ENCODE measurements at places on chromosomes 12 and 14.
A peak's percentile ranks its signal among the peaks of the same experiment; 100 is the strongest.

DNA sequence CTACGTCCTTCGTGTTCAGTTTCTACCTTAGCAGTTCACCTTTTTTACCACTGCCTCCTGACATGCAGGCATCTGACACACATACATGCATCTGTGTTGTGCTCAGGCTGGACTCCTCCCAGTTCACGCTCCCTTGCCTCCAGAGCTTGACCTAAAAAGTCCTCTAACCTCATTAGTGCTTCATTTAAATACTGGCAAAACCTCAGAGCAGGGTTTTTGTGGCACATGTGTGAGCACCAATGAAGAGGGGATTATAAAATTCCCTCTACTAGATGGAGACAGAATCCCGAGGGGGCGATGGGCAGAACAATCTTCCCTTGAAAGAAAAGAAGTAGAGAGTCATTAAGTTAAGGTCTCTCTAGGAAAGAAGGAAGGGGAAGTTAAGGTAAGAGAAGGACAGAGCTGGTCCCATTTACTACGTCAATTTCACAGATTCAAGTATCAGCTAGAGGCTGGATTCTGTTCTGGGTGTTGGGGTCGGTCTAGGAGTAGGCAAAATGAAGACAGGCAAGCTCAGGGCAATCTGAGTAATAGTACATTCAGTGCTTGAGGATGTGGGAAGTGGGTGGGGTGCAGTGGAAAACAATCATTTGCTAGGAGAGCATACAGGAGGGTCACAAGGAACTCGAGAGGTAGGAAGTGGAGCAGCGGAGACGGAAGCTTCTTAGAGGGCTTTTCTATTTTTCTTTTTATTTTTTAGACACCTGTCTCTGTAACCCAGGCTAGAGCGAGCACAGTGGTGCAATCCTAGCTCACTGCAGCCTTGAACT, 7.5 kb downstream of the HAL start:
- DNase-seq: no peak

DNA sequence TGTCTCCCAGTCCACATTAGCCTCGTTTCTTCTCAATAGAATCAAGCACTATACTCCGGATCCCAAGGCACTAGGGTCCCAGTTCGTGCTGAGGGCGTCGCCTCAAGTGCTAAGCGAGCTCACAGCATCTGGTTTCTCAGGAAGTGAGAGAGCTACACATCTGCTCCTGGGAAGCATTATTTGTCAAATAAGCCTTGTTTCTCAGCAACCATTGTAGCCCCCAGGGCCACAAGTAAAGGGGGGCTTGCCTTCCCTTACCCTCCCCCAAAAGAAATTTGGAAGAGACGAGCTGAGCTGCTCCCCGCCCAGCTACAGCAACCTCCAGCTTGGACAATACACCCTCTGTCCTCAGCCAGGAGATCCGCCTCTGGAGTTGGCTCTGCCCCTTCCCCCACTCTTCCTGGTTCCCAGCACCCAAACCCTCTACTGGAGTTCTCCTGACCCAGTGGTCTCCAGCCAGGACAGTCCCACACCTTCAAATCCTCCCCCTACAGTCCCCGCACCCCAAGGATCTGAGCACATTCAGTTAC, 5.7 kb upstream of the TNS2 start:
- no peak for DNase-seq

GRCh38 chr14:70804556-70805162, 4.7 kb downstream of the MAP3K9 start:
- DNase-seq: no peak

DNA sequence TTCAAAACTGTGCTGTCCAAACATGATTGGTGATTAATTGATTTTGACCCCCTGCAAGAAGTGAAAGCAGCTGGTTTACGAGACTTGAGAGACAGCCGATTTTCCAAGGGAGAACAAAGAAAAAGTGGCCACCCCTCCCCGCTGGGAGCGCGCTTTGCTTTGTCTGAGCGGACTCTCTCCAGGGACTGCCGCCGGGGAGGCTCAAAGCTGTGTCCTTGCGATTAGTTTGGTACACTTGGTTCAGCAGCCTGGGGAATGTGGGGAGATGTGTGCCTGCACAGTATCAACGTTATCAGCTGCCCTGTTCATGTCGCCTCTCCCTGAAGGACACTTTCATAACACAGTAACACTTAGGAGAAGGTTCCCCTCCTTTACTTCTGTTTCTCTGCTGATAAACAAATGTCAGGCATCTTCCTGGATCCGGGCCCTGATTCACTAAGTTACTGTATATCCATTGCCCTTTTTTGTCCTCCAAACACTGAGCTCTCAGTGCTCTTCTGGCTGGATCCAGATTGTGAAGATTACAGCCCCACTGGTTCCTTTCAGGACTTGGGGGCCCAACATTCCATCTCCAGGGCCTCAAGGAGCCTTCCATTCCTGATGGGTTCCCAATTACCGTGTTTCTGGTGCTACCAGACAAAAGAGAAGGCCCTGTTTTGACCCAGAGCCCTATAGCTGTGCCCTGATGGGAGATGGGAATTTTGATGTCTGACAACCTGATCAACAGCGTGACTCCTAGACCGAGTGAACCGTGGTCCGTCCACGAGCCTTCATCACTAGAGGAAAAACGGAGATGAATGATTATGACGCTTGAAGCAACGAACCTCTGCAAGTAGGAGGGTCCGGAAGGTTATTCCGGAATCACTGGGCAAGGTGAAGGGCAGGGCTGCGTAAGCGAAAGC, 31.7 kb upstream of the TUBA1C start:
- DNase-seq: peak; percentile 73

- DNase-seq: no peak
Observed at GRCh38 chr12:110005319-110005973, 6.2 kb downstream of the ANKRD13A start.

DNA sequence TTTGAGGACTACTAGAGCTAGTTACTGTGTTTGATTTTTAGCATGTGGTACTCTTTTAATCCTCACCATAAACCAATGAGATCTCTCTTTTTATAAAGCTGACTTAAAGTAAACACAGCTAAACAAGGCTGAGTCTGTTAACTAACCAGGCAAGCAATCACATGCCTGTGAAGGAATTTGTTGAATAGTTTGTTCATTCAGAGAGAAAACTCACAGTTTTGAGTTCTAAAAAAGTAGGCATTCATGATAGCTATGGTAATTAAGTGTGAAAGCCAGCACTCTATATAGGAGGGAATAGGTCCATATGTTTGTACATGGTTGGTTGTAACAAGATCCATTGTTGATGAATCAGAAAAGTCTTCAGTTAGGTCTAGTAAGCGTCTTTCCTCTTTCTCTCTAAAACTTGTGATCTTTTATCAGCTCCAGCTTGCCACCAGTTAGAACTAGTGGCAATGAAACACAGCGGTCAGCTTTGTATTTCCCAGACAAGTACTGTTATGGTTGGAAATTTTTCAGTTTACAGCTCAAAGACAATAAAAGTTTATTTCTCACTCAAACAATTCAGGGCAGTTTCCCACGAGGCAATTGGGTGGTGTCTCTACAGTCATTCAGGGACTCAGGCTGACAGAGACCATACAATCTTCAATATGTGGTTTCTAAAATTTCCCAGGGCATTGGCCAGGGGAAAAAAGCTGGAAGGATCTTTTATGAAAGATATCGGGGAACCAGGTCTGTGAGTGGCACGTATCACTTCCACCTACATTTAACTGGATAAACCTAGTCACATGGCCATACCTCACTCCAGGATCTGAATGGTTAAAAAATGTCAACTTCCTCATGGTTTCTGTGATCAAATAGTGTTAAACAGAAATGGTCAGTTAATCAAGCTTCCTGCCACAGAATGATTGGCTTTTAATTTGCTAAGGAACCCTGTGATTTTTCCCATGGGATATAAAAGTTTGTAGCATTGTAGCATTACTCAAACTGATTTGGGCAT, 203.1 kb downstream of the KIF21A start:
- DNase-seq: no peak

- peak; percentile 6 for DNase-seq
Observed at GRCh38 chr12:13435235-13435933, 238.9 kb downstream of the EMP1 start.

GRCh38 chr14:62939970-62940369, 105.3 kb downstream of the KCNH5 start:
- no peak for DNase-seq

DNA sequence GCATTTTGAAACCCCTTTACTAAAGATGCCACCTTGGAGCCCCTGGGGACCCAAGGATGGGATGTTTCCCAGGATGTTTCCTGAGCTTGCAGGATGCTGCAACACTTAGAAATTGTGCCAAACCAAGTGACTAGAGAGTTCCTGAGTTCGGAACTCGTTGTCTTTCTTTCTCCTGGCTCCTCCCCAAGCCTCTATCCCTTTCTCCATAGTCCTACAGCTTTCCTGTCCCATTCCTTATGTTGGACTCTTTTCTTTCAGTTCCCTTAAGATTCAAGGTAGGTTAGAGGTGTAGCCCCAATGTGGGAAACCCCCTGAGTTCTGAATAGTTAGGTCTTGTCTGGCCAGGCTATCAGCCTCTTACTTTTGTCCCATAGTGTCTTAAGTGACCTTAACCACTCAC, 1.4 kb upstream of the KIF5A start:
- DNase-seq: no peak

DNA sequence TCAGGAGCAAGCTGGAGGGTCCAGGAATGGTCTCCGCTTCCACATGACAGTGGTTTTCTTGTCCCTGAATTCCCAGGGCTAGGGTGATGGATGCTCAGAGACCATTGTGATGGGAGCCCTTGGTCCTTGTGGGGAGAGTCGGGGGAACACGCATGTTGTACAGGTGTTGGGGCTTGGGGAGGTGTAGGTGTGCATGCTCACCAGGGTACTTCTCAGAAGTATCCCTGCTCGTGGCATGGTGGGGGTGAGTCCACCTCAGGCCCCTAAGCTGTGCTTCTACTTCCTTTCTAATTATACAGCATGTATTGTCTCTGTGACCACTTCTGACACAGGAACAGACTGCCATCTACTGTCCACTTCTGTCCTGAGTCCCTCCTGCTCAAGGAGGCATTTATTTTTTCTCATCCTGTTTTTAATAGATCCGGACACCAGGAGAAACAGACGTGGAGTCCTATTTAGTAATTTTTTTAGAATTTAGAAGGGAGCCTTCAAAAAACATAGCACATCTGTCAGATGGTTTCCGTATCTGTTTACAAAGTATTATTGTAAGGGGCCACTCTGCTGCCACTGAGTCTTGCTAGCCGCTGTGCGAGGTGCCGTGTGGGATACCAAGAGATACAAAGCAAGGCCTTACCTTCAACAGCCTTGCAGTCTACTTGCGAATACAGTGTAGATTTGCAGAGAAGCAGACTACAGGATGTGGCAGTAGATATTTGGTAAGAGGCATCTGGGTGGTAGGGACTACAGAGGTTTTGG, 10.5 kb downstream of the NTF3 start:
- DNase-seq: peak; percentile 57

DNA sequence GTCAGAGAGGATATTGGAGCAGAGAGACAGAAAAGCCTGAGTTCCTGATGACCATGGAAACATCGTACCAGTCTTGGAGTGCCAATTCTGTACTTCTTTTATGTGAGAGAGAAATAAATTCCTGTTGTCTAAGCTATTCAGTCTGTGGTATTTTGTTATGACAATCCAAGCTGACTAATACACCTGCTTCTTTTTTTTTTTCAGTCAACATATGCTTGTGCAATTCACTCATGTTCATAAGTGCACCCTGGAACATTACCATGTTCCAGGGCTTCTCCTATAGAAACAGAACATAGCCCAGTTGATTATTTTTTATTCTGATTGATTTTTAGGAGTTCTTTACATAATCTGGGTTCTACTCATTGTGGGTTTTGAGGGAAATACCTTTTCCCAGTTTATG, 1.7 kb upstream of the CHPT1 start:
- no peak for DNase-seq

- peak; percentile 8 for DNase-seq
Observed at GRCh38 chr14:87325741-87326140, 667.2 kb downstream of the GALC start.

DNA sequence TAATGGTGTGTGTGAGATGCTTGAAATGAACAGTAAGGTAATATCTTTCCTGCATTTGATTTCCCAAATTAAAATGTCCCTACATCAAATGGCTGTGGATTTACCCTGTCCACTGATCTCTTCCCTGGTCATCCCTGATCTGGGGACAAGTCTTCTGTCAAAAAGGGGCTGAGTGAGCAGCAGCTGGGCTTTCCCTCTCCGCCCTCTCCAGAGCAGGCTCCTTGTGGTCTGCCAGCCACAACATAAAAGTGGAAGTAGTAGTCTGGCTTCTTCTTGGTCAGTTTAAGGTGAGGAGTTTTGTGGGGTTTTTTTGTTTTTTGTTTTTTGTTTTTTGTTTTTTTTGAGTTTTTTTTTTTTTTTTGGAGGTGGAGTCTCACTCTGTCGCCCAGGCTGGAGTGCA, 25.2 kb upstream of the PLXNC1 start:
- DNase-seq: no peak

DNA sequence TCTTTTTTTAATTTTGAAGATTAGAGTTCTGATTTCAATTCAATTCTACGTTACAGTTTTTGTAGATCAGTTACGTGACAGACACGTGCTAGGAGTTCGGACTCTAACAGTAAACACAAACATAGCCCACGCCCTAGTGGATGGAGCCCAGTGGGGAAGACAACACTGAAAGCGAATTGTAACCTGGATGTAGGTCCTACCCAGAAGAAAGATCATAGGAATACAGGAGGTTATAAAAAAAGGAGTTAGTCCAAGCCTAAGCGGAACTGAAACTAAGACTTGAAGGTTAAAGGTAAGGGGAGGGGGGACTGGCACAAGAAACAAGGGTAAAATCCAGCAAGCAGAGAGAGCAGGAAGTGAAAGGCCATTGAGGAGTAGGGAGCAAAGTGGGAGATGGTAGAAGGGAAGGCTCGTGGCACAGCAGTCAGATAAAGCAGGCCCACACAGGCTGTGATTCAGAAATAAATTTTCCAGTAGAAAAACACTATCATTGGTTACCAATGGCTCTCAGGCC, 15.7 kb upstream of the CRY1 start:
- no peak for DNase-seq

DNA sequence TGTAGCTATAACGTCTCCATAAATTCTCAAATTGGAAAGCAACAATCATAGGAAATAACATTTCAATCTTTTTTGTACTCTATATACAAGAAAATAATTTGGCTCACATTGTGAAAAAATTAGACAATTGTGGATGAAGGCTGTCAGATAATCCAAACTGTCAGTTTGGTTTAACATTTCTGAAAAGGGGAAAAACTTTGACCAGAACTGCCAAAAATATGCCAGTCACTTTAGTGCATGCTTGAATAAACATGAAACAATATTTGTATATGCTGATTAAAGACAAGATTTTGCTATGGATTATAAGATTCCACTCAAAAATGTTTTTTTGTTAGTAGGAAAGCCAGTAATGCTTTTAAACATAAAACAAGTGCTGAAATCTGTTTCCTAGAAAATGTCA, 38.9 kb downstream of the CCDC59 start:
- DNase-seq: peak; percentile 26

GRCh38 chr12:106082216-106083175, 56.3 kb downstream of the NUAK1 start:
- no peak for DNase-seq
